ENCODE measurements at places on chromosomes 16 and 17. TPM values are rescaled to one million over a fixed set of nuclear protein-coding genes. Genes with fewer than 3 reads are reported as not detected.

- DNase-seq, result no peak
Observed at GRCh38 chr16:77919761-77920415, 102.5 kb upstream of the CLEC3A start.

DNA sequence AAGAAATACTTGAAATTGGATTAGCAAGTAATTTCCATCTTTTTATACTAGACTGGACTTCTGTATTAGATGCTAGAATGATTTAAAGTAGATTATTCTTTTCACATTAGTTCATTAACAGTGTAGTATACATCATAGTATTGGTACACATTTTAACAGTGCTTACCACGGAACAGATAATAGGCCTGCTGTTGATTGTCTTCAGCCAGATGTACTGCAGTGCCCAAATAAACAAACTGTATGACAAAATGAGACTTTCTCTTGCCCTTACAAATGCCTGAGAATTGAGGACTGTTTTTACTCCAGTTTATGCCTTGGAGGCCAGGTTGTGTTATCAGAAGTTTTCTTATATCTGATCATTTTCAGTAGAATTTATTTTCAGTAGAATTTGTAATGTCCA lies 631 bp downstream of the EVI2A start:
- peak; percentile 7 for DNase-seq

DNA sequence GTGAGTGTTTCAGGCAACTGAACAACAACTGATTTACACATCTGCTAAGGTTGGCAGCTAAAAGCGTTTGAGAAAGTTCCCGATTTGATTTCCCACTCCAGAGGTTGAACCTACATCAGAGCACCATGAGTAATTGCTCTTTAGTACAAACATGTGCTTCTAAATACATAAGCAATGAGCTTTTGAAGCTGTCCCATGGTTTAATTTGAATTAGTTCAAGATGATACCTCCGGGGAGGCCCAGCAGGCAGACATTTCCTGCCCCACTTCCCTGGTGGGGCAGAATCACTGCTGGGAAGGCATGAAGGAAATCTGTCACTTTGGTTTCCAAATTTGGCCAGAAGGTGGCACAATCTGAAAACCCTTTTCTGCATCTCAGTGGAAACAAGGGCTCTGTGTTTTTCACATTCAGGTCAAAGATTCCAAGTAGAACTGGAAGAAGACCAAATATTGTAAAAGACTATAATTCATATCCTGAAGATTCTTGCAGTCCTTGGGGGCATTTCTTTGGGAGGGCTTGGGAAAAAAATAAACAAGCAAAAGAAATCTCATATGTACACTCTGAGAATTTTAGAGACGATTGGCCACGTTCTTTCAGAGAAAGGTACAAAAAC lies 176.2 kb upstream of the FAM20A start:
- peak; percentile 90 for DNase-seq

GRCh38 chr17:33056399-33057146 lies 64.9 kb downstream of the SPACA3 start:
- no peak for DNase-seq

- no peak for DNase-seq
Observed at GRCh38 chr17:77592106-77592865, 366.2 kb upstream of the TNRC6C start.

Gene IKZF3
- total RNA-seq, result not detected

Gene POLR2C
- total RNA-seq, result 65.2 TPM

Gene AFMID
- total RNA-seq, result 46.3 TPM

Gene ABAT
- total RNA-seq, result 1.6 TPM

Data from endothelial cell of umbilical vein (primary cell).